ENCODE measurements at places on chromosomes 13 and 19.
A peak's percentile ranks its signal among the peaks of the same experiment; 100 is the strongest.

GRCh38 chr13:23350009-23350408 lies 83.5 kb downstream of the SACS start:
- no peak for DNase-seq

DNA sequence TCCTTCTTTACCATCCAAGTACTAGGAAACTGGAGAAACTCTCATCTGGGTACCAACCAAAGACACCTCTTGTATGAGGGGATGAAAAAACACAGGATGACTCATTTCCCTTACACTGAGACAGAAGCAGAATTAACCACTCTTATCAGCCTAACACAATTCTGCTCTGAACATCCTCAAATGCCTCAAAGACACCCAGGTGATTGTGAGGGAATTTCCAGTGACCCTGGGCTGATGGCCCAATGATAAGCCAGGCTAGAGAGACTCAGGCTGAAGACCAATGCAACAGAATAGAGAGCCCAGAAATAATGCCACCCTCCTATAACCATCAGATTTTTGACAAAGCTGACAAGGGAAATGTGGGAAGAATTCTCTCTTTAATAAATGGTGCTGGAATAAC lies 7.0 kb downstream of the ZNF737 start:
- no peak for DNase-seq

DNA sequence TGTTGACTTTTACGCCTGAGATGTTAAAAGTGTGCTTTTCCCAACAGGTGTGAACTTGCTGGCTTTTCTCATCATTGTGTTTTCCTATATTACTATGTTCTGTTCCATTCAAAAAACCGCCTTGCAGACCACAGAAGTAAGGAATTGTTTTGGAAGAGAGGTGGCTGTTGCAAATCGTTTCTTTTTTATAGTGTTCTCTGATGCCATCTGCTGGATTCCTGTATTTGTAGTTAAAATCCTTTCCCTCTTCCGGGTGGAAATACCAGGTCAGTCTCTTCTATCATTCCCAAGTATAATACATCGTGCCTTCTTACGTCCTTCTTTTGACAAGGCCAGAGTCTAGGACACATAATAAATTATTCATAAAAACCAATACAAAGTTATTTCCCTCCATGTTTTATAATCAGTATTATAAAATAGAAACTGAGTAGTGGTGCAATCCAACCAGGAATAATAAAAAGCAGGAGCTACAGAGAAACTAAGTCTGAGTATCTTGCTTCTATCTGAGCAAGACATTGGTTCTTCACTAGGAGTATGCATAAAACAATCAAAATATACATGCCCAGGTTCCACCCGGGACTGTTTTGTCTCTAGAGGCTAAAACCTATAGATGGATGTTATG lies 57.9 kb downstream of the RXFP2 start:
- no peak for DNase-seq

- DNase-seq, result no peak
Observed at GRCh38 chr13:47726394-47726793, 274.7 kb downstream of the SUCLA2 start.

- no peak for DNase-seq
Observed at GRCh38 chr13:37138926-37139325, 33.5 kb upstream of the CSNK1A1L start.

DNA sequence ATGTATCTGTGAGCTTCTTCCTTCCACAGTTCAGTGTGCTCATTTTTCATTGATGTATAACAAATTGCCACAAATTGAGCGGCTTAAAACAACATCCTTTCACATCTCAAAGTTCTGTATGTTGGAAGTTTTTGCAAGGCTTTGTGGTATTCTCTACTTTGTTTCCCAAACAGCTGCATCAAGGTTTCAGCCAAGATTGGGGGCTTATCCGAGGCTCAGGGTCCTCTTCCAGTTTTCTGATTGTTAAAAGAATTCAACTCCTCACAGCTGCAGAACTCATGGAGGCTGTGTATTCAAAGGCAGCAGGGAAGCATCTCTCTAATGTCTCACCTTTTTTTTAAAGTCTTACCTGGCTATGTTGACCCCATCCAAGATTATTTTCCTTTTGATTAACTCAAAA lies 1369.8 kb downstream of the PCDH9 start:
- no peak for DNase-seq

DNA sequence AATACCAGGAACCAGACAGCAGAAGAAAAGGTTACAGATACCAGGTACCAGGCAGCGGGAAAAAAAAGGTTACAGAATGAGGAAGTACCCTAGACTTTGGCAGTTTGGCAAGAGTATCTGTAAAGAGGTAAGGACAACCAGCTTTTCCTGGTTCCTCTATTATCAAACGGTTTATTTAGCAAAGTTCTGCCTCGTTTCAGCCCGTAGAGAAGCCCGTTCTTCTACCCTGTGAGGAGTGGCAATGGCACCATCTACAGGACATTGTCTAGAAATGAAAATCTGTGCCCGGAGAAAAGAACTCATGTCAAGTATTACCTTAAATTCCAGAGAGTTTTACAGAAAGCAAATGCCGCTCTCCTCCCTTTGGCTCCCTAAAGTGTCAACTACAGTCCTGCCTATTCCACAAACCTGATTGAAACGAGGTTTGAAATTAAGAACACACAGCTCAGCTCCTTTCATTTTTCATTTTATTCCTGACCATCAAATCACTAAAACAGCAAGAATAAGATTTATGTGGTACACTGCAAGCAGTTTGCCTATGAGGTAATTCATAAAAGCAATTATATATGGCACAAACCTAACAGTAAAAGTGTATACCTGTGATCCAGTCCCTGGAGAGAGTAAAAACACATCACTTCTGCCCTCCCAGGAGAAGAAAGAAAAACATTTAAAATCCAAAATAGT lies 226.3 kb downstream of the SLC7A1 start:
- DNase-seq, result no peak

DNA sequence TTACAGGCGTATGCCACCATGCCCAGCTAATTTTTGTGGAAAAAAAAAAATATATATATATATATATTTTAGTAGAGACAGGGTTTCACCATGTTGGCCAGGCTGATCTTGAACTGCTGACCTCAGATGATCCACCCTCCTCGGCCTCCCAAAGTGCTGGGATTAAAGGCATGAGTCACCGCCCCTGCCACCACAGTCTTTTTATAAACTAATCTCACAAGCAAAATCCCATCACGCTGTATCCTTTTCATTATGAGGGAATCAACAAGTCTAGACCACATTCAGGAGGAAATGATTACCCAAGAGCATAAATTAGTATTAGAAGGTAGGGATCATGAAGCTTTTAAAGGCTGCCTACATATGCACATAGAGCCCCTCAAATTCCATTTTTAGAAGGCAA lies 210.6 kb upstream of the NBEA start:
- no peak for DNase-seq

DNA sequence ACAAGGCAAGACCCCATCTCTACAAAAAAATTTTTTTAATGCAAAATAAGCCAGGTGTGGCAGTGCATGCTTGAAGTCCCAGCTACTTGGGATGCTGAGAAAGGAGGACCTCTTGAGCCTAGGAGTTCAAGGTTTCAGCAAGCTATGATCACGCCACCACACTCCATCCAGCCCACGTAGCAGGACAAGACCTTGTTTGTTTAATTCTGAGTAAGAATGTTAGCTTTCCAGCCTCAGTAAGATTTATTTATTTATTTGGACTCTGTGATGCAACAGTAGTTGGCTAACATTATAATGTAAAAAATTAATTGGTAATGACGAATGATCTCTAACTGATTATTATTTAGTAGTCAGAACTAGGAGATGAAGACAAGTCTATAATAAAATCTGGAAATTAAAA lies 23.3 kb downstream of the N4BP2L2 start:
- DNase-seq, result no peak

GRCh38 chr19:43526884-43527859 lies at the start of gene ETHE1:
Gene ETHE1 (minus strand): TSS chr19:43527201. CDS start chr19:43527177, 24 bp downstream.
- DNase-seq, result peak; percentile 92

DNA sequence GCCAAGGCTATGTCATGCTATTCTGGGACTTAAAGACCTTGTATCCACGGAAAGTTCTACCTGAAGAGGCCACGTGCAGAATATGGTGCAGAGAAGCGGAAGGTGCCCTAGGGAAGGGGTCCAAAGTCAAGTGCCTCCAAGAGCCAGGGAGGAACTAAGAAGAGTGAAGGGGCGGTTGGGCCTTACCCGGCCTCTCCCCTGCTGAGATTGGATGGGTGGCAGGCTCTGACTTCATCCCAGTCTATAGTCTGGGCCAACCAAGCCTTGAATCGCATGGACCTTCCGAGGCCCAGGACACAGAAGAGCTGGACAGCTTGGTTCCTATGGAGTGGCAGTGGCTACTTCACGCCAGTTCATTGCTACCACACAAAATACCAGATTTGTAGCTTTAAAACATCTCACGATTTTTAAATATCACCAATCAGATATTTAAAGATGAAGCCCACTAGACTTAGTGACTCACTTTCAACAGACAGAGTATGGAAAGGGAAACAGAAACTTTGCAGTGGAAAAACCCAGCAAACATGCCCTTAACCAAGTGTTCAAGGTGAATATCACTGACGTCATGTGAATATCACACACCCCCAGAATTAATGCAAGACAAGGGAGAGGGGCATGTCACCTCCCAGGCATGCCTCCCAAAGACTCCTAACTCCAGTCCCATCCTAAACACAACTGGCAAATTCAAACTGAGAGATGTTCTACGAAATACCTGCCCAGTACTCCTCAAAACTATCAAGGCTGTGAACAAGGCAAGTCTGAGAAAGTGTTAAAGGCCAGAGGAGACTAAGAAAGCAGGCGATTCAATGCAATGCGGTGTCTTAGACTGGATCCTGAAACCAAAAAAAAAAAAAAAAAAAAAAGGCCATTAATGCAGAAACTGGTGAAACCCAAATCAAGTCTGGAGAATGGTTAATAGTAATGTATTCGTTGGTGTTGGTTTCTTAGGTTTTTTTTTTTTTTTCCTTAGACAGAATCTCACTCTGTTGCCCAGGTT lies 10.2 kb downstream of the C19orf12 start:
- DNase-seq, result no peak

DNA sequence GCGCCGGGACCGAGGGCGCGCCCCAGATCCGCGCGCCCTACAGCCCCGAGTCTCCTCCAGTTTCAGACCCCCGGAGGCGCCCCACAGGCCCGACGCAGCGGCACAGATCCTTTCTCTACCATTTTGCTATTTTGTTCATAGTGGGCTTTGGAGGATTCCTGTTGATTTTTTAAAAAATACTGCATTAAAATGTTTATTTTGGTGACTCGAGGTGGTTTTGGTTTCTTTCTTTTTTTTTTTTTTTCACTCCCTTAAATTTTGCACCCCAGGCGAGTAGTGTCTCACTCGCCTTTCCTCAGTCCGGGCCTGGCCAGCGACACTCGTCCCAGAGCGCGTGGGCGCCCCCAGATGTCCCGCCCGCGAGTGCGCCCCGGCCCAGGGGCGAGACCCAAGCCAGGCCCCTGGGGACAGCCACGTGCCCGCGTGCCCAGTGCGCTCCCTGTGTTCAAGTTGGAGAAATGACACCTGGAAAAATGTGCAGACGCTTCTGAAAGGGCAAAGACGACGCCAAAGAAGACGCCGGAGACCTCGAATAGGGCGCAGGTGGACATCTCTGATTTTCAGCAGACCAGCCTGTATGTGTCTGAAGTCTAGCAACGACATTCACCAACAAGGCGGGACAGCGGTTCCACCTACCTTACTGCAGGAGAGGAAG lies 471 bp upstream of the INSR start:
- DNase-seq, result peak; percentile 86

- DNase-seq, result no peak
Observed at GRCh38 chr19:17205237-17206140, 9.7 kb upstream of the USE1 start.

- DNase-seq, result no peak
Observed at GRCh38 chr19:35404879-35405622, 34.2 kb downstream of the GPR42 start.
